ENCODE measurements at places on chromosomes 2 and 18. TPM values are rescaled to one million over a fixed set of nuclear protein-coding genes. Genes with fewer than 3 reads are reported as not detected.

Gene SLC14A1
- total RNA-seq = 5.1 TPM

Gene EVX2
- total RNA-seq = not detected

Gene DNMT3A
- 4.7 TPM for total RNA-seq

Gene RNASEH1
- 53.0 TPM for total RNA-seq

Gene MC4R
- not detected for total RNA-seq

Gene MAP3K19
- not detected for total RNA-seq

Gene TEKT4
- total RNA-seq = not detected

Gene DSG3
- not detected for total RNA-seq

Gene TNFAIP6
- total RNA-seq = 1.5 TPM

Gene PELI1
- 7.0 TPM for total RNA-seq

Gene MYOM1
- total RNA-seq = not detected

Gene MAL
- not detected for total RNA-seq

Gene LYG1
- 0.37 TPM for total RNA-seq

Gene SERPINB12
- not detected for total RNA-seq

Gene SULT1C2
- not detected for total RNA-seq

Gene GCG
- total RNA-seq = not detected

Gene CFAP65
- total RNA-seq = not detected
